IMR-90 (cell line): ENCODE measurements at places on chromosomes 5 and 9. TPM values are rescaled to one million over a fixed set of nuclear protein-coding genes. Genes with fewer than 3 reads are reported as not detected.

The NCS1 gene
- polyA plus RNA-seq: 60.5 and 68.9 TPM in 2 replicates

The ANKRD55 gene
- not detected in 2 replicates for polyA plus RNA-seq

The VAV2 gene
- polyA plus RNA-seq: 13.4 and 13.5 TPM in 2 replicates

The PRRX2 gene
- polyA plus RNA-seq: 35.5 and 45.9 TPM in 2 replicates

The PTBP3 gene
- 8.6 and 11.3 TPM in 2 replicates for polyA plus RNA-seq

The VCAN gene
- 45.3 and 47.5 TPM in 2 replicates for polyA plus RNA-seq

The PKN3 gene
- polyA plus RNA-seq: 3.8 and 5.7 TPM in 2 replicates

The CCDC112 gene
- 1.9 and 2.3 TPM in 2 replicates for polyA plus RNA-seq
